ENCODE measurements at places on chromosomes 3 and 15.

GRCh38 chr15:92801774-92802464 lies 98.2 kb upstream of the CHD2 start:
- DNase-seq, result no peak

DNA sequence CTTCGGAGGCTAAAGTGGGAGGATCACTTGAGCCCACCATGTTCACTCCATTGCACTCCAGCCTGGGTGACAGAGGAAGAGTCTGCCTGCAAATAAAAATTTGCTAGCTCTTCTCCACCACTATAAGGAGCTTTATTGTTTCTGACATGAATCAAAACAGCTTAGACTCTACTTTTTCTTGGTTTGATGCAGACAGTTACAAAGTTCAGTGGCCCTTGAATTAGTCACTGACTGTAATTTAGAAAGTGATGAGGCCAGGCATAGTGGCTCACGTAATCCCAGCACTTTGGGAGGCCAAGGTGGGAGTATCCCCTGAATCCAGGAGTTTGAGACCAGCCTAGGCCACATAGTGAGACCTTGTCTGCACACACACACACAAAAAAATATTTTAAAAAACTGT lies 172.4 kb upstream of the CGNL1 start:
- DNase-seq, result no peak

GRCh38 chr3:52786330-52787215 lies 8.0 kb upstream of the ITIH3 start:
- DNase-seq, result no peak

DNA sequence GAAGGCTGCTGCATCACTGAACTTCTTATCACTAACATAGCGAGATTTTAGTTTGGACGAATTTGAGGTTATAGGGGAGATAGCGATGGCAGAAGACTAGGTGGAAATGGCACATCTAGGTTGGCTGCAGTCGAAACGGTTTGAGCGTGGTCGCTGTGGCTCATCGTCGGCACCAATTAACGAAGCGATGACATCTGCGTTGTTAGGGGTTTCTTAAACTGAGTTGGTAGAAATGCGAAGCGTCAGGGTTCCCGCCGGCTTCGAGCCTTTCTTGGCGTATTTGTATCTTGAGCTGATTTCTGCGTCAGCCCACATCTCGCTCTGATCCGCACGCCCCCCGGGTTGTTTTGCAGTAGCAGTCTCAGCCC lies 319 bp downstream of the LNP1 start:
- DNase-seq, result peak; percentile 22

DNA sequence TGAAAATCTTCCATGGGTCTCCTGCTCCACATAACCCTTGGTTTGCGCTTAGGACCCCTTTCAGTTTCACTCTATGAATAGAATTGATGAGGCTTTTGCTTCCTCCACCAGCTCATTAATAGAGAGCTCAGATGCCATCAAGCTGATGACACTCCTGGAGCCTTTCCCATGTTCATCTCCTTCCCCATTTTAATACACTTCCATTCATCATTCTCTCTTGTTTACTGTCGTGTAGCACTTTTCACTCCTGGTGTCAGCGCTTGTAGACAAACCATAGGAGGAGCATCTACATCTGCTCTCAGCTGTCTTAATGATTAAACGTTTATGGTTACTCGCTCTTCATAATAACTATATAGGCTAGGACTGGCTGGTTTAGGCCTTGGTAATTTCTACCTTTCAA lies 363.5 kb downstream of the EPHB1 start:
- DNase-seq, result no peak

DNA sequence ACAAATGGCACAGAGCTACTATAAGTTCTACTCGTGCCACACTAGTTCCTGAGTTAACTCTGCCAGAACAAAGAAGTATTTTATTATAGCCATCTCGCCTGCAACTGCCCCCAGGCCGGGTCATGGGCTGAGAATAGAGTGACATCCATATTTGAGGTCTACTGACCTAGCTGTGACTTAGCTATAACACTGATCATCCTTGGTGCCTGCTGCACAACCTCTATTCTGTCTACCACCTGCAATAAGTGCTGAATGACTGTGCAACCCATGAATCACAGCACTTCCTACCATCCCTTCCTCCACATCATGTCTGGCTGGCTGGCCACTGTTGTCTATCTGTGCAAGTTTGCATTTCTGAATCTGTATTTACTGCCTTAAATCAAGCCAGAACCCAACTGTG lies 506.5 kb upstream of the TBL1XR1 start:
- no peak for DNase-seq

DNA sequence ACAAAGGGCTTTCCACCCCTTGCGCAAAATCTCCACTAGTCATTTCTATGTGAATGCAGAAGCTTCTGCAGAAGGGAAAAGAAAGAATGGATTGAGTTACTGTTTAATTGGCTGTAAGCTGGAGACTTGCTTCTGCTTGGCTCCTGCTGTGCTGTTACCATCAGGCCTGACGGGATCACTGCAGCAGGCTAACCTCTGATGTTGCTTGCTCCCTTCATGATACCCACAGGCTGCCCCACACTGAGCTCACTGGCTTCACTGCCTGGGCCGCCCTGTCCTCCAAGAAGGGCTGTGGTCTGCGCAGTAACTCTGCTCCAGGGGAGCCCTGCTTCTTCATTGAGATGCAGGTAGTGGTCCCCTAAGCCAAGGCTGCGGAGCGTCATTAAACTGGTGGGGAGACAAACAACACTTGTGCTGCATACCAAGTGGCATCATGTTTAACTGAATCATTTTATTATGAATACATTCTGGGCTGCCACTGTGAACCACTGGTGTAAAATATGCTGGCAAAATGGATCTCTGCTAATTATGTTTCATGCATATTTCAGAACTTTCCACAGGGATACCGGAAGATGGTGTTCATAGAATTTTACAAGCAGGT lies 78.6 kb downstream of the WDR49 start:
- DNase-seq, result no peak

DNA sequence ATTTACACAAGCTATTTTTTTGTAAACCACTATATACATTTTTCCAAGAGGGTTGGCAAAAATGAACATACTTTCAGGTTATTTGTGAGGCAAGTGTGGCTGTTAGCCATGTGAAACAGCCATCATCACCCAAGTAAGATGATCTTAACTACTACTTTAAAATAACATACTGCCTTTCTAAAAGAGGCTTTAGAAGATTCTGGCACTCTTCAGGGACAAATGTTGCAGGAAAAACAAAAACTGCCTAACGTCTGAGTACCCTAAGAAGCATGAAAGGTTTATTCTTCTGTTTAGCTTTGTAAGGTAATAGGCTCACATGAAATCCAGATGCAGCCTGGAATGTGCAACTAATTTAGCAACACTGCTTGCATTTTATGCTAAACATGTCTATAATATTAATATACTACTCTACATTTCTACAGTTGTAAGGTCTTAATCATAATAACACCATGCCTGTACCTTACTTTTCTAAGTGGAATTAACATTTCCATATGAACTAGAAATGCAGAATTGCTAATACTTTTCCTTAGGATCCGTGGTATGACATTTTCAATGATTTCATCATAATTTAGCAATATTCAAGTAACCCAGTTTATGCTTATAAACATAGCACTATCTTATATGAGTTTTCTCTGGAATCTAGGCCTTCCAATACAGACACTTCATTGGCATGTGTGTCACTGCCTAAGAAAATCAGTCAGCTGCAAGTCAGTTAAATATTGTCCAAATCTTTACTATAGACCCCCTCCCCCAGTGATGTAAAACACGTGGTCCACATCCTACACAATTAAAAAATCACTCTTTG lies 4.5 kb upstream of the LSAMP start:
- no peak for DNase-seq

- DNase-seq, result no peak
Measured at GRCh38 chr15:69275933-69276560, 22.7 kb upstream of the PAQR5 start.

DNA sequence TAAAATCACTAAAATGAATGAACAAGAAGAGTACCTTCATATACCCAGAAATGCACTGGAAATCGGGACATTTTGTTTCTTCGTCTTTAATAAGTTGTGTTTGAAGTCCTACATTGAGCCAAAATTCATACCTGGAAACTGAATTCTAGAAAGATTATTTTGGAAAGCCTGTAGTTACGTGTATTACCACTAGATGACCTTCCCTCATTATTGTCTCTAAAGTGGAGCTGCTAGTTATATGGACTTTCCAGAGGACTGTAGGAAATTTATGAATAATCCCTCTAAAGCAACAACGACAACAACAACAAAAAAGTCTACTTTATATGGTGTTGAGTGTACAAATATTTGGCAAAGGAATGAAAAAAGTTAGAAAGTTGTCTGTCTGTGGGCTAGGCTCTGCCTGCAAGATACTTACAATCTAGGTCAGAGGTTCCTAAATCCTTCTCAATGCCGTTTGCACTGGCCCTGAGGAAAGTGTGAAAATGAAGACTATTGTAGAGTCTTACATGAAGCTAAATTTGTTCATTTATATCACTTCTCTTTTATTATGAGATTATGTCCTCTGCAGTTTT lies 234.8 kb upstream of the NR2E3 start:
- DNase-seq, result no peak

DNA sequence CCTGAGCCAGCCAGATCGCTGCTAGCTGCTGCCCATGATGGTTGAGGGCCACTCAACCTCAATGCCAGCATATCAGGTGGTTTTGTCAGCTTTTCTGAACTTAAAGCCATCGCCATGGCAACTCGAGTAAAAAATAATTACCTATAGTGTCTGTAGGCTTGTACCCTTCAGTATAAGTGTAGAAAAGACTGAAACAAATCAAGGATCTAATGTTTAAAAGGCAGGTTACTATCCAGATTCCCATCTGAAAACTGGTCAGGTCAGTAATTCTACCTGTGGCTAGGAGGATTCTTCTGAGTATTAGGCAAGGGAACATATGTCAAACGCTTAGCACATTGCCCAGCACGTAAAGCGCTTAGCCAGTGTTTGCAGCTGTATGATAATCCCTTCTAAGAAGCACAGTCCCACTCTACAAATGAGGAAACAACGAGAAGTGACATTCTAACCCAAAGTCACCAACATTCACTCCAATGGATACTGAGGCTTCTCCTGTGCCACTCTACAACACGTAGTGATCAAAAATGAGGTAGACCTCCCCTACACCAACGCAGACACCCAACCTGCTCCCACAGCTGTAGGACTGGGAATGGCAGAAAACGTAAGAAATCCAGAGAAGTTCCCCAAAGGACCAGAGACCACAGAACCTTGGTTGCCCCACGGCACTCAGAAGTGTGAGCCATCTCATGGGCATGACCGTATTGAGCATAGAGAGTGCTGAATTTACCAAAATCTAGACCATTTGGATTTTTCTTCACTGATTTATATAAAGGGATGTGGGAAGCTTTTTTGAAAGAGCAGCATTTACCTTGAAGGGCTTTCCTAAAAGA lies 55.3 kb downstream of the SLTM start:
- no peak for DNase-seq

GRCh38 chr15:89472785-89473256 lies 23.6 kb downstream of the RHCG start:
- DNase-seq, result no peak

DNA sequence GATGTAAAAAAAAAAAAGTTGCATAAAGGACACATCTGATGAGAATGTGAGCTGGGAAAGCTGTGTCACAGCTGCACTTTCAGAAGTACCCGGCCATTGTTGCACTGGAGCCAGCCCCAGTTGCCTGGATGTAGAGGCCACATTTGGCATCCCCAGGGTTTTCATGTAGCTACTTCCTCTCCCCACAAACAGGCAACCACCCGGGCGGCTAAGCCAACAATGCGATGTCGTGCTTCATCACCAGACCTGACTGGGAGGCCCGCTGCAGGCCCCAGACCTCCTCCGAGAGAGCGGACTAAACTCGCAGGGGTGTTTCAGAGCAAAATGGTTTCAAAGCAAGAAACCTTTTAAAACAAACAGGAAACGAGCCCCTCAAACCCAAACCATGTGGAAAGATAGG lies 142.3 kb downstream of the TMCO5A start:
- DNase-seq, result no peak

DNA sequence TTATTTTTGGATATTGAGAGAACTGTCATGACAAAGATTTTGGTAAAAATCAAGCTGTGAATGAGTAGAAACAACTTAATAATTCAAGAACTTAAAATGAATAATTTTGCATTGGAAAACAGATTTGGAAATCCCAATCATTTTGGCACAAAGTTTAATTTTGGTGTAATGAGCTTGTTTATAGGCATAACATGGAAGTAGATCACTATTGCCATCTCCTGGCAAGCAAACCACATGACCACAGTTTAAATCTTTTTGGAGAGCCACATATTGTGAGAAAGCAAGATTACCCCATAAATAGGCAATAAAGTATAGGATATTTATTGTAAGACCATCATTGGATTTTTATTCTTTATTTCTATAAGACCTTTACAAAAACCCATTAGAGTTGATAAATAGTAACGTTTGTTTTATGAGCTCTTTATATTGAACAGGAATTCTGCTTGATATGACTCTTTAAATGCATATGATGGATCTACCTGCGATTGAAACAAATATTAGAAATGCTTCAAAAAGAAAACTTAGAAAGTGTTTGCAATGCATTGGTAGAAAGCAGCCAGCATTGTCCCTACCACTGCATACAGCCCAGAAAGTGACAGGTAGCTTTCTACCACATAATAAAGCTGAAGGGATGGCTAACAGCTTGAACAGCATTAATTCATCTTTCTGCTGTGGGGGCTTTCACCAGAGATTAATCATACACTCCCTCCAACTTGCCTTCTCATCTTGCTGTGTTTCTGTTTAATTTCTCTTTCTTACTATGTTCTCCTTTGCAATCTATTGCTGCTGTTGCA lies 766.8 kb downstream of the TBL1XR1 start:
- DNase-seq, result no peak

GRCh38 chr3:152243301-152243711 lies 25.4 kb upstream of the MBNL1 start:
- no peak for DNase-seq

DNA sequence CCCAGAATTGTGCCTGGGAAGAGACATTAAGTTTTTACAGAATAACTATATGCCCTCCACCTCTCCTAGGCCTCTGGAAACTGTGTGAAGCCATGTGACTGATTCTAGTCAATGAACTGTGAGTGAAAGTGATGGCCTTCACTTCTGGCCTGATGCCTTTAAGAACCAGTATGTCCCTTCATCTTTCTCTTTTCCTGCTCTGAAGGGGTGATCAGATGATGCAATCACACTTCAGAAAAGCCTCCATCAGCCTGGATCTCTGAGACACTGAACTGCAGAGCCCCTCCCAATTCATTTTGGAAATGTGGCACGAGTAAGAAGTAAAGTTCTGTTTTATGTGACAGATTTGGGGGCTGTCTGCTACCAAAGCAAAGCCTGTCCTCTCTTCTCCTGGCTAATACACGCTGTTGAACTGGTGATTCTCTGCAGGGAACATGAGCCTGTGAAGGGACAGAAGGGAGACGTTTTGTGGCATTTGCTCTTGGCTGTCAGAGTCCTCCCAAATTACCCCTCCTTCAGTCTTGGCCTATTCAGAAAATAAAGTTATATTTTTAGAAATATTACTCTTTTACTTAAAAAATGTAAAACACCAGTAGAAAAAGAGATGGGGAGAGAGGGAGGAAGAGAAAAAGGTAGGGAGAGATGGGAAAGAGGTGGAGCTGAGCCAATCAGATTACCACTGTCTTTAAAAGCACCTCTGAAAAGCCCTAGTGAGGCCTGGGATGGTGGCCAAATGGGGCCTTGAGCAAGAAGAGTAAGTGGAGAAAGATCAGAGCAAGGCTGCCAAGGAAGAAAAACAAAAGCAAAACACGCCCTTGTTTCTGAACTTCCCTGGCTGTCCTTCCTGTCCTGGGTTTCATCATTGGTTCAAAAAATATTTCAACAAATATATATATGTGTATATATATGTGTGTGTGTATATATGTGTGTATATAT lies 40.9 kb upstream of the RYK start:
- no peak for DNase-seq

- DNase-seq, result no peak
Measured at GRCh38 chr3:72338942-72339669, 509.1 kb downstream of the SHQ1 start.
